ENCODE measurements at places on chromosomes 7 and 10.

GRCh38 chr10:124563320-124564040 is 101.9 kb downstream of the LHPP start:
- DNase-seq: no peak

DNA sequence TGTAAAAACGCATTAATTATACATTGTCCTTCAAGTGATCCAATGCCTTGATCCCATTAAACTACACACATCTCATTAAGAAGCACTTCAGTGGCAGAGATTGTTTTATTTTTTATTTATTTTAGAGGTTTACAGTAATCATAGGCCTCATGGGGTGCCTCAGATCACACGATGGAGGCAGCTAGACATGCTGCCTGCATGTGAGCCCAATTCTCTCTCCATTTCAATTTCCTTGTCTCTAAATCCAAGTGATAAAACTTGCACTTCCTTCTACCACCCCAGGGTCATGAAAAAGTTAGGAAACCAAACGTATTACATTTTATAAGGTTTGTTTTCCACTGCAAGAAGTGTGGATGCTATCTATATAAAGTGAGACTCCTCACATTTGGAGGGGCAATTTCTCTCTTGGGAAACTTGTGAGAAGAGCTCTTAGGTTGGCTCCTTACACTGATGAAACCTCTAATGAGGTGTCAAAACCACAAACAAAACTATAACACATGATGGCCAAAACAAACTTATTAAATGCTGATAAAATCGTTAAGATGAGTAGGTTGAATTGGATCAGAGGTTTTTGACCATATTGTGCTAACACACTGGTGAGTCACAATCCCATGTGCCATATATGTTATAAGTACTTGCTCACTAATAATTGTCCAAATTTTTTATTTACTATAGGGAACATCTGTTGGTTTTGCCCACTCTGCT is 22.3 kb upstream of the XPNPEP1 start:
- DNase-seq: no peak

DNA sequence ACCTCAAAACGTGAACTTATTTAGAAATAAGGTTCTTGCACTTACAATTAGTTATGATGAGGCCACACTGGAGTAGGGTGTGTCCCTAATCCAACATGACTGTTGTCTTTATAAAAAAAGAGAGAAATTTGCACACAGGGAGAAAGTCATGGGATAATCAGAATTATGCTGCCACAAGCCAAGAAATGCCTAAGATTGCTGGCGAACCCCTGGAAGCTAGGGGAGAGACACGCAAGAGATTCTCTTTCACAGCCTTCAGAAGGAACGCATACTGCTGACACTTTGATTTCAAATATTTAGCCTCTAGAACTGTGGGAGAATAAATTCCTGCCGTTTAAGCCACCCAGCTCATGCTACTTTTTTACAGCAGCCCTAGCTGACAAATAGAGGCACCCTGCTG is 138.3 kb downstream of the CCDC71L start:
- no peak for DNase-seq

DNA sequence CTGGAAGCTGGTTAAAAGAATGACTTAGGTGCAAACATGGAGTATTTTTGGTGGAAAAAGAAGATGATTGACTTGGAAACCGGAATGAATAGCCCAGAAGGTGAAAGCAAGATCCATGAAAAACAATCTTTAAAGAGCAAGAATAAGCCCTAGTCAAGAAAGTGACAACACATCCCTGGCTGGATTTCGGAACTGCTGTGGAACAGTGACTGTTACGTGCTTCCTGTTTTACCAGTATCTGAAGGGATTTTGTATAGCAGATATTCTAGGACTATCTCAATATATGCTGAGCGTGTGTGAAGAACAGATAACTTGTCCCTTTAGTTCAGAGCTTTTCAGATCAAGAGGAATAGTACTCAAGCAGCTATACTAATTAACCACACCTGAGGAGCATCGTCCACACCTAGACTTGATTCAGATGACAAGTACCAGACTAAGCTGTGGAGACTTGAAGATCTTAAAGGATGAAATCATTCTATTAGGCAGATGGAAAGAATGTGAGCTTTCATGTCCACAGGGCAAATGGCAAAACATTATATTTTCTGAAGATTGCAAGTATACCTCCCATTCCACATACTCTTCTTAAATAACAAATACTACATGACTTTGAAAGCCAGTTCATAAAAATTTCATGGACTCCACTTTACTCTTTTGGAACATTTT is 11.5 kb upstream of the TES start:
- DNase-seq: no peak

Data from NCI-H2029 (cell line).